ENCODE measurements at places on chromosomes 2 and 18. TPM values are rescaled to one million over a fixed set of nuclear protein-coding genes. Genes with fewer than 3 reads are reported as not detected.

Gene C2orf49
- 8.6 TPM for polyA plus RNA-seq

GRCh38 chr2:50097148-50097547, 934.8 kb downstream of the NRXN1 start:
- H3K4me1 ChIP-seq, result no peaks in the 10 kb centered on the region
- DNase-seq, result no peak
- H3K36me3 ChIP-seq, result no peaks in the 10 kb centered on the region
- H3K27ac ChIP-seq, result no peak overlapping the region

DNA sequence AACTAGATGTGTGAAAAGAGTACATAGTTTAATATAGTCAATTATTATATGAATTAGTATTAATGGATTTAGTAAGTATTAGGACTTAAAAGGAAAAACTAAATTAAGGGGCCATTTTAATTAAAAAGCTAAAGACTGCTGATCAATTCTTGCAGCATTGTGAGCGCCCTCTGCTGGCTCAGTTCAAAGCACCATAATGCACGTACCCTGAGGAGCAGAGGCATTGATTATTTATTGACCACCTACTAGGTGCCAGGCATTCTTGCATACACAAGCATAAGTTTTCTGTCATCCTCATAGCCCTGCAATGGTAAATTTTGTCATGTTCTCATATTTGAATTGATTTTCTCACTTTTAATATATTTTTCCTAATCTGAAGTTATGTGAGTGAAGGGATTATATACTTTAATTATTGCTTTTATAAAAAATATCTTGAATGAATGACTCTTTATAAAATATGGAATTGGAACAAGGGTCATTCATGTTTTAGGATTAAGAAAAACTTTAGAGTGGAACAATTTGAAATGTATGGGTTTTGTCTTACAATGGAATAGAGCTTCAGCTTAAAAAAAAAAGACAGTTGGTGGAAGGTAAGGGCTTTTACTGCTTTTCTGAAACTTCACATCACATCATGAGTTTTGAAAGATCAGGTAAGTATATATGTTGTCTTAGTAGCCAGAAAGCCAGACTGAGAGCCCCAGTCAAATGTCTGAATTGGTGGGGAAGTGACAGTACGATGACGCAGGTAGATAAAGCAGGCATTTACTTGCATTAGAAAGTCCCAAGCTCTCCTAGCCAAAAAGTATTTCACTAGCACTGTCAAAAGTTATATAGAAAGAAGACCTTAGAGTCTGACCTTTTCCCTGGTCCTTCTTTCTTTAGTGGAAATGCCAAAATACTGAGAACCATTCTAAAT, 9.7 kb downstream of the ITGA4 start:
- no peak overlapping the region for H3K27ac ChIP-seq
- no peak overlapping the region for H3K4me3 ChIP-seq
- DNase-seq, result peak; percentile 48
- H3K36me3 ChIP-seq, result peaks cover 61% of the 10 kb centered on the region

GRCh38 chr18:8942909-8943545, 159.5 kb upstream of the NDUFV2 start:
- no peak for DNase-seq
- H3K36me3 ChIP-seq, result no peaks in the 10 kb centered on the region
- peaks cover 6% of the 10 kb centered on the region for H3K4me1 ChIP-seq
- no peak overlapping the region for H3K27ac ChIP-seq

- H3K27ac ChIP-seq, result peak overlapping the region; percentile 78
- H3K4me1 ChIP-seq, result peaks cover 69% of the 10 kb centered on the region
- no peaks in the 10 kb centered on the region for H3K27me3 ChIP-seq
- H3K36me3 ChIP-seq, result no peaks in the 10 kb centered on the region
- no peak overlapping the region for H3K4me3 ChIP-seq
Observed at GRCh38 chr2:118936936-118937335, 5.1 kb upstream of the MARCO start.

- no peak overlapping the region for H3K4me3 ChIP-seq
- no peak for DNase-seq
- no peaks in the 10 kb centered on the region for H3K27me3 ChIP-seq
- H3K4me1 ChIP-seq, result no peaks in the 10 kb centered on the region
Observed at GRCh38 chr2:108460345-108461037, 11.5 kb downstream of the GCC2 start.

DNA sequence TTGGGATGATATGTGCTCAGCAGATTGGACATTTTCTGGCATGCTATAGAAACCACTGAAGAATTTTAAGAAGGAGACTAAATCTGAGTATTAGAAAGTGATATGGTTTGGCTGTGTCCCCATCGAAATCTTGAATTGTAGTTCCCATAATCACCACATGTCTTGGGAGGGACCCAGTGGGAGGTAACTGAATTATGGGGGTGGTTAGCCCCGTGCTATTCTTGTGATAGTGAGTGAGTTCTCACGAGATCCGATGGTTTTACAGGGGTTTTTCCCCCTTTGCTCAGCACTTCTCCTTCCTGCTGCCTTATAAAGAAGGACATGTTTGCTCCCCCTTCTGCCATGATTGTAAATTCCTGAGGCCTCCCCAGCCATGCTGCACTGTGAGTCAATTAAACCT, 535.9 kb upstream of the VRK2 start:
- no peak for DNase-seq
- no peaks in the 10 kb centered on the region for H3K4me1 ChIP-seq
- no peaks in the 10 kb centered on the region for H3K27me3 ChIP-seq
- no peak overlapping the region for H3K4me3 ChIP-seq
- H3K27ac ChIP-seq, result no peak overlapping the region

DNA sequence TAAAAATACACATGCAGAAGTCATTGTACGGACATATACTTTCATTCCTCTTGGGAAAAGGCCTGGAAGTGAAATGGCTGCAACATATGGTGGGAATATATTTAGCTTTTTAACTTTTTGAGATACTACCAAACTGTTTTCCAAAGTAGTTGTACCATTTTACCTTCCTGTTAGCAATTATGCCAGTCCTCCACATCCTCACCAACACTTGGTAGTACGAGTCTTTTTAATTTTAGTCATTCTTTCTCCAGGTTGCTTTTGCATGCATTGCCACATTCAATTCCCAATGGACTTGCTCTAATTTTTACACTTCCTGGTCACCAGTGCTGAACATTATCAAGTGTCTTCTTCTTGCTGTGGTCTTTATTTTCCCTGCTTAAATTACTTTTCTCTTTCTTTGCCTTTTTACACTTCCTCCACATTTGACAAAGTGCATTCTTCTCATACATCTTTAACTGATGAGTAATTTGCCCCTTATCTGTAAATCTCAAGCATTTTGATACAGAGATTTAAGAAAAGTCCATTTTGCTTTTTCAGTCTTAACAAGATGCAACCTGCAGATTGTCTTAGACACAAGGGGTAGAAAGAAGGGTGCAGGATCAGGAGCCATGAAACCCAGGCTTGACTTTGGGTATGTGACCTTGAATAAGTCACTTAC, 14.5 kb downstream of the VIT start:
- H3K27me3 ChIP-seq, result no peaks in the 10 kb centered on the region
- no peak overlapping the region for H3K27ac ChIP-seq
- no peak for DNase-seq
- no peak overlapping the region for H3K4me3 ChIP-seq

Gene COL4A3
- not detected for polyA plus RNA-seq

Gene VIT
- not detected for polyA plus RNA-seq

GRCh38 chr18:36354989-36355388, 57.5 kb downstream of the FHOD3 start:
- H3K4me3 ChIP-seq, result no peak overlapping the region
- H3K27ac ChIP-seq, result no peak overlapping the region
- H3K36me3 ChIP-seq, result no peaks in the 10 kb centered on the region
- H3K4me1 ChIP-seq, result no peaks in the 10 kb centered on the region
- H3K27me3 ChIP-seq, result no peaks in the 10 kb centered on the region

DNA sequence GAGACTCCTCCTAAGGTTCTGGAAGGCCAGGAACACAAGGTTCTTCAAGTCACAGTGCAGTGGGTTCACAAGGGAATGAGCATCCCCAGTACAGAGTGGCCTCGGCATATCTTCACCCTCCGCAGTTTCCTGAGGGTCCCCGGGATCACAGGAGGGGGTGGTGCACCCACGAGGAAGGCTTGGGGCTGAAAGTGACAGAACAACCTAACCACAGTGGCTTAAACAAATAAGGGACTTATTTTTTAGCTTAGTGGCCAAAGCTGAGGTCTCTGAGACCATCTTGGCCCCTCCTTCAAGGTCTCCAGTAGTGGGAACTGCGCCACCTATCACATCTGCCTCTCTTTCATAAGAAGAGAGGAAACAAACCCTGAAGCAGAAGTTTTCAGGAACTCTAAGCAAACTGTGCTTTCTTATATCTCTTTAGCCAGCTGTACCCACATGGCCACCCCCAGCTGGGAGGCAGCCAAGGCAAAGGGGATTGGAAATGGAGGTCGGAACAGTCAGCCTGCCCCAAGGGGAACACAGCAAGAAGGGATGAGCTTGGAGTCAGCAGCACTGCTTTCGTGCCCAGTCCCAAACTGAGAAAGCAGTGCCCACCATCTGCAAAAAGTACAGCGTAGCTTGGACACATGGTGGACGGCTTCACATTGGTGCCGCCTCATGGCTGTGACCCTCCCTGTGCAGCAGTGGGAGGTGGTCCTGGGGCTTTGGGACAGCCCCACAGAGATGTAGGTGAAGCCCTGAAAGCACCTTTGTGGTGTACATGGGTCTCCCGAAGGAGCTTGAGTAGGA, 260.0 kb upstream of the ID2 start:
- peak; percentile 30 for DNase-seq
- H3K27ac ChIP-seq, result no peak overlapping the region
- H3K4me1 ChIP-seq, result peaks cover 22% of the 10 kb centered on the region

Gene FHOD3
- not detected for polyA plus RNA-seq

Gene MYOM1
- polyA plus RNA-seq, result 0.05 TPM

Gene SCN3A
- polyA plus RNA-seq, result 0.01 TPM

Gene XPO1
- 19.0 TPM for polyA plus RNA-seq

DNA sequence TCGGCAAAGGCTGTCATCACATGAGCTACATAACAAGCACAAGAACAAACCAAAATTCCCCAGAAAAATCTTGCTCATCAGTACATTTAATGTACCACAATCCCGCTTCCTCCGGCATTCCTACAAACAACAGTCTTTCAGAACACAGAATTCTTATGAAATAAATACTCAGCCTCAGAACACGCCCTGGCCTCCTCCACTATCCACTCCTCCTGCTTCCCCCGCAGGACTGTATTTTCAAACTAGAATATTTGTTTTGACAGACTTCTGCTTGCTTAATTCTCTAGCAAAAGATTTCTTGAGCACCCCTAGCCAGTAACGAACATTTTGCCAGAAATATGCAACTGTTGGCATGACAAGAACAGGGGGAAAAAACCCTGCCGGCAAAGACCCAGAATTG, 131.2 kb downstream of the THADA start:
- no peaks in the 10 kb centered on the region for H3K27me3 ChIP-seq
- H3K4me3 ChIP-seq, result no peak overlapping the region
- H3K36me3 ChIP-seq, result no peaks in the 10 kb centered on the region
- no peak for DNase-seq

Measured in CD14-positive monocyte (primary cell).